ENCODE measurements at places on chromosomes 5 and 9.
A peak's percentile ranks its signal among the peaks of the same experiment; 100 is the strongest.

GRCh38 chr5:173688703-173689102, 72.3 kb upstream of the BOD1 start:
- DNase-seq, result peak; percentile 20

DNA sequence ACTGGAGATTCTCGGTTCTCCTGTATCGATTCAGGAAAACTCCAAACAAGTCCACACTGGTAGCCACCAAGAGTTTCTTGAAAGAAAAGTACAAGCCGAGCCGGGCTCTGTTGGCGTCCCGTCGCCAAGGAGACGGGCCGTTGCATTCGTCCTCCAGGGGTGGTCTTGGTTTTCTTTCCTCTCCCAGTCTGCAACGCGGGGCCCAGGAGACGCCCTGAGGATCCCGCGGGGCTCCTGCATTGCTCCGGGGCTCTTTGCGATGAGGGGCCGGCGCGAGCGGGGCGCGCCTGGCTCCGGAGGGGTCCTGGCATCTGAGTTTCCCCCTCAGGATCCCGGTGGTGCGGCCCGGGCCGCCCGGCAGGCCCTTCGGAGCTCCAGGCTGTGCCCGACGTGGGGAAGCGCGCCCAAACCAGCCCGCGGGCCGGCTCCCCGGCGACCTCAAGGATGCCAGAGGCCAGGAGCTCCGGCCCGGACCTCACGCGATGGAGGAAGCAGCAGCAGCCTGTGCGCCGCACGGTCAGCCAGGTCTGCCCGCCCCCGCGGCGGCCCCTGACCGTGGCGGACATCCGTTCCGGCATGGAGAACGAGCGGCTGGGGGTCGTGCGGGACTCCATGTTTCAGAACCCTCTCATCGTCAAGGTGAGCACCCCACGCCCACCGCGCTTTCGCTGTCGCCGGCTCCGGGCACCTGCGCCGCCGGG, at the start of gene CFAP77:
Gene CFAP77, plus strand, starts transcription at position 384 of the 701 bp plus-strand sequence. Its CDS starts 61 bp downstream, at position 445.
- DNase-seq, result peak; percentile 56

- peak; percentile 99 for DNase-seq
Measured at GRCh38 chr9:112074250-112075008, 100.7 kb downstream of the SUSD1 start.

DNA sequence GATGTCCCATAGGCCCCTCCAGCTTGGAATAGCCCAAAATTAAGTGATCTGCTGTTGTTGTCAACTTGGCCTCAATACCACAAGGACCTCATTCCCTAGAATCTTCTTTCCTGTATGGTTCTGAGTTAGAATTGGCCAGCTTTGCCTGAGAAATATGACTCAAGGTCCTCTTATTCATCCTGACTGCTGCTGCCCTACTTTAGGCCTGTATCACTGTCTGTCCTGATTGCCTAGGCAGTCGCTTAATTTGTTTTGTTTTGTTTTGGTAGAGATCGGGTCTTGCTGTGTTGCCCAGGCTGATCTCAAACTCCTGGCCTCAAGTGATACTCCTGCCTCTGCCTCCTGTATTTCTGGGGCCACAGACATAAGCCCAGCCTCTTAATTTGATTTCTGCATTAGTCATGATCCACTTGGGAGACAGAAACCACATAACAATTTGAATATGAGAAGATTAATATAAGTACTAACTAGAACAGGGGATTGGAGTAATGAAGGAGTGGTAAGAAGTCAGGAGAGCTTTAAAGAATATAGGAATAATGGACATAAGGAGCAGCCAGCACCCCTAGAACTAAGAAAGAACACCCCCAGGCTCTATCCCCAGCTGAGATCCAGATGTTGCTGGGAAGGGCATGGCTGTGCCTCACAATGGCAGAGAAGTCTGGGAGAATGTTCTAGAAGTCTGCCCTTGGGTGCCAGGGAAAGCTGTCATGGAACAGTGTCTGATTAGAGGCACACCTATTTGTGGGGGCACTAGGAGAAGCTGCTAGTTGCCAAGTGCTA, 4.6 kb downstream of the TEX53 start:
- no peak for DNase-seq

DNA sequence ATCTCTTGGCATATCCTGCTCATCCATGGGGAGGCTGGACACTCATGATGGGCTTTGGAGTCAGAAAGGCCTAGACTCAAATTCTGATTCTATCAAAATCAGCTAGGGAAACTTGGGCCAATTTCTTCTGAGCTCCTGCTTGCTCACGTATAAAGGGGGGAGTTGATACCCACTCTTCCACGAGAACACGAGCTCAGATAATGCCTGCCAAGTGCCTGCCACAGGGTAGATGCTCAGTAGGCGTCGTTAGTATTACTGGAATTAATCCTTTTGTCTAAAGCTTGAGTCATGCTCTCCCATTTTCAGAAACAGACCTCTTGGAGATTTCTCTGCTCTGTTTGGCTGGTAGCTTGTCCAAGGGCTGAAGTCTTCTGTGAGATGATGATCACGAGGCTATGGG, 238.3 kb upstream of the MVB12B start:
- DNase-seq, result no peak

DNA sequence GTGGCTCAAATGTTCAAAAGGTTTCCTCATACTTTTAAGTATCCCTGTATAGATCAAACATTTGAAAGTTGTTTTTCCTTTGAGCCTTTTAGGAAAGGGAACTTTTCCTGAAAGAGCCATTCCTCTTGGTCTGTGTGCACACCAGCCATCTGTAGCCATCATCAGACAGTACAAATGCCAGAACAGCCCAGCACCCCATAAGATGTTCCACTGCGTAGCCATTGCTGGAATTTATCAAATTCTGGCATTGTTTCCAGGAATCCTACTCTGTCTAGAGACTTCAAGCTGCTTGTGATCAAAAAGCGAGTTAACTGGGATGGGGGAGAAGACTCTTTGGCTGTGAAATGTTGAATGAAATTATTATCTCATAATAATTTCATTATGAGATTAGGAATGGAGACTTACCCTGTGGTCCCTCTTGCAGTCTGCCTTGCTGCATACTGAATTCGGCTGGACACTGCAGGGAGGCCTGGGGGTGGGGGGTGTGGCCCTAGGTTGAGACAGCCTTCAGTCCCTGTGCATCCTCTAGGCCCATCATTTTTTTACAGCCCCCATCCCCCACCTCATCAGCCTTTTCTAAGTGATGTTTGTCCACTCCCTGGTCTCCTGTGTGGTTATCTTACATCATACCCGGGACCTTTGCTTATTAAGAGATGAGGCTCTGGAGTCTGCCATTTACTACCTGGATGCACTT, 99.8 kb downstream of the RALGPS1 start:
- peak; percentile 30 for DNase-seq

DNA sequence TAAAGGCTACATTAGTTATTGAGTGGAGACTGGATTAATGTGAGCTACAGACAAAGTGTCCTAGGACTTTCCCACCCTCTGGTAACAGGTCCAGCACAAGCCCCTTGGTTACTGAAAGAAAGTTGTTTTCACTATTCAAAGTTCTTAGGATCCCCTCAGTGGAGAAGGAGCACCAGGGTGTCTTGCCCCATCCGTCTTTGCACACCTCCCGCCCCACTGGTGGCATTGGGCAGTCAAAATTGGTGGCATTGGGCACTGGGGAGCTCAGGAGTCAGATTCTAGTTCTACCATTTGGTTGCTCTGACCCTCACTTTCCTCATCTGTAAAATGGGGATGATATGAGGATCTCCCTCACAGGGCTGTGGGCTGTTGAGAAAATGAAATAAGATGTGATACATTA, 2.4 kb upstream of the ANGPTL2 start:
- DNase-seq, result no peak

- no peak for DNase-seq
Measured at GRCh38 chr9:99052815-99053715, 51.8 kb upstream of the TGFBR1 start.

- DNase-seq, result no peak
Measured at GRCh38 chr9:26904070-26904469, 11.5 kb upstream of the CAAP1 start.

- no peak for DNase-seq
Measured at GRCh38 chr9:68643901-68644809, 60.9 kb upstream of the PIP5K1B start.

DNA sequence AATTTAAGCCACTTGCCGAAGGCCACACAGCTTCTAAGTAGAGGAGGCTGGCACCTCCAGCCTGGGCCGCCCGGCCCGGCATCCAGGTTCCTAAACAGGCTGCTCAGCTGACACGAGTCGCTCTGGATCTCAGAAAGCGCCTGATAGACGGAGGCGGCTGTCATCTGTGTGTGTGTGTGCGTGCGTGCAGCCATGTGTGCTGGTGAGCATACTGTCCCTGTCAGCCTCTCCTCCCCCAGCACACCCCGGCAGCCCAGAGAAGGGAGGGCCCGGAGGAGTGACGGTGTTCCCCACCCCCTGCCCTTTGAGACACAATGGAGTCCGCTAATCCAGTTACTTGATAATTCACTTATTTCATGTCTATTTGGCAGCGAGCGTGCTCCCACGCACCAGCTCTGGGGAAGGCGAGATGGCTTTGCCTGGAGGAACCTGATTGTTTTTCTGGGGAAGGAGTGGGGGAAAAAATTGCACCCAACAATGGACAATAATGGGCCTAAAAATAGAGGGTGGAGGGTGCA, 20.0 kb downstream of the NTNG2 start:
- no peak for DNase-seq

DNA sequence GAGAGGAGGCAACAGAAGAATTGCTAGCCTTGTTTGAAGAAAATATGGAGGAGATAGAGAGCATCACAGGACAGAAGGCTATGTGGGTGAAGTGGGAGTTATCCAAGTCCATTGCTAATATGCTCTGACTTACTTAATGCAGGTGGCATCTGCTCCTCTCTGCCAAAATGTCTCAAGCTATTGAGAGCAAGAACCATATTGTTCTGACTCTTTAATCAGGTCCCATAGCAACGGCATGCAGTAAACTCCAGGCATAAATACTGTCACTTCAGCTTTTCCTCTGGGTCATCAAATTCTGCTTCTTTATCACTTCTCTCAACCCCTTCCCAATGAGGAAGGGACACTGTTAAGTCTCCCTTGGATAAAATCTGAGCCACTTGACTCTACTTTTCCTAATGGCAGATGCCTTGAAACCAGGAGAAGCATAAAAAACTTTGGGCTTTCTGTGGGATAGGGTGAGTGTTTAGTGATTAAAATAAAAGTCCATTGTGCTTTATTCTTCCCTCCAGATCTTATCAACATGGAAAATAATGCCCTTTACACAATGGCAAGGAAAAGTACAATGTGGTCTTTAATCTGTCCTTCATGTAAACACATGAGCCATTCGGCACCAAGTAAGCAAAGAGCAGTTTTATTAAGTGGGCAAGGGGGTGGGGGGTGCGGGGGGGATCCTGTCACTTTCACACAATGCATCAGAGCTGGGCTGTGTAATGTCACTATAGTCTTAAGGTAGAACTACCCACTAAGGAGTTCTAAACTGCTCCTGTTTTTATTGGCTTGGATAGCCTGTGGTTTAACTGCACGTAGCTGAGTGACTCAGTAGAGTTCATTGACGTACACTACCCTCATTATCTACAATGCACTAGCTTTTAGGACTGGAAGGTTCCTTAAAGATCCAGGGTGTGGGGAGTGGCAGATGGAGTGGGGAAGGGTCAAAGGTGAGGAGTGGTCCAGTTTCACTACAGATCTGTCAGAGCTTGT, 71.0 kb upstream of the TARS1 start:
- peak; percentile 69 for DNase-seq

DNA sequence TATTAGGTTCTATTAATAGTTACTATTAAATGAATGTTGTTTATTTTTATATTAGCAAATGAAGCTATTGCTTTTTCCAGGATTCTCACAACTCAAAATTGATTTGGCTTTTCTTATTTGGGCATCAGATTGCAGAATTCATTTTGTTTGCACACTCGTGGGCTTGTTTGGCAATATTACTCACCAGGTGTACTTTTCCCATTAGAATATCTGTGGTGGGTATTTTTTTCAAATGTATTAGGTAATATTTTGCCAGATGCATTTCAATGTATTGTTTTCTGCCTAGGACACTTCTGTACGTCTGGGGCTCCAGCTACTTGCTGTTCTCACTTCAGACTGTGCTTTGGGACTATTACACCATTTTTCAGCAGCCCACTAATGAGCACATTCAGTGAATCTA, 108.0 kb upstream of the GHR start:
- DNase-seq, result no peak

DNA sequence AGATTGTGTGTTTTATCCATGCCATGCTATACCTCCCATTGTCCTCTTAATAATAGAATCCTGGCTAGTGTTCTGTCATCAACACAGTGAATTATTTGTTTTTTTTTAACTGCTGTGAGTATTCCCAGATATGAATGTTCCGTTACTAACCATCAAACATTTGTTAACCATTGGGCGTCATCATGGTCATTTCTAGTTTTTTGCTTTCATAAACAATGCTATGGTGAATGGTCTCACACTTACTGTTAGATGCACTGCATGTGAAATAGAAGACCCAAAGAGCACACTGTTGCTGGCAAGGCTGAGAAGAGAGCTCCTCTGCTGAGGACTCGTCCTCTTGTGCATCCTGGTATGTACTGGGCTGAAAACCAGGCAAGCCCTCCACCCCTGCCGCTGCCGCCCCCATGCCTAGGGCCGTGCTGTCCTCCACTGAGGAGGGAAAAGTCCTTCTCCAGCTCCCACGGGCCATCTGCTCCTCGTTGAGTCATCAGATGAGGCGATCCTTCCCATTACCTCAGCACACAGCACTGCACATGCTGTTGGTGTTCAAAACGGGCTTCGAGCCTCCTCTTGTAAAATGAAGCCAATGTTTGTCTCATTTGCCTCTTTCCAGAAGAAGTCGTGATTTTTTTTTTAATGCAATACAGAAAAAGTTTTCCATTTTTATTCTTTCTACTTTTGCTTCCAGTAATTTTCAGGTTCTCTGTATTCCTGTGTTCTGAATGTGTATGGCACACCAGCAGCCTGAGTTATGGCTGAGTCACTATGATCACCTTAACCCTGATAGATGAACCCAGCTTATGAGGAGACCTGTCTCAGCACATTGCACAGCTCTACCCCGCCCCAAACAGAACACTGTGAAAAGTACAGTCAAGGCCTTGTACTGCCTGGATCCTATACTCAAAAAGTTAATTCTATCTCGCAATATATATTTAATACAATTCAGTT, 219.0 kb downstream of the AOPEP start:
- peak; percentile 94 for DNase-seq

DNA sequence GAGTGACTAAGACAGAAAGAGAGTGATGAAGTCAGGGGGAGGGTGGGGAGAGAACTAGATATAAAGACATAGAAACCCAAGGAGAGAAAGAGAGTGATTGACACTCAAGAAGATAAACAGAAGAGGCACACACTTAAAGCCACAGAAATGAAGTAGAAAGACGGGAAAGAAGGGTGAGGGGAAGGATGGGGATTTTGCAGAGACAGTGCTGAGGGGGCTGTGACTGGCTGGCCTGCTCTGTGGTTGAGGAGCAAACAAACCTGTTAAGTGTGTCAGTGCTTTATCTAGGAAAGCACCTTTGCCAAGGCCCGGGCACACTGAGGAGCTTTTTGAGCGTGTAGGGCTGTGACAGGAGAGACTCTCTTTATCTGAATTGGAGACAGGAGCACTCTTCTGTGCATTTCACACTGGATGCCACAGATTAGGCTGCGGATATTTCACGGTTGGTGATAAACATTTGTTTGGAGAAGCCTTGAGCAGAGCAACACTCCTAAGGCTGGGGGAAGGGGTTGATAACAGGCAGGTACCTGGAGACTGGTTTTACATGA, 109.1 kb downstream of the DOCK2 start:
- DNase-seq, result no peak

Data from fibroblast of villous mesenchyme (primary cell).